Immature natural killer cell (primary cell): ENCODE measurements at places on chromosomes 12 and 14.

GRCh38 chr12:68159681-68160304 lies at the start of gene IFNG:
Gene IFNG, minus strand, starts transcription at chr12:68159740. Its CDS starts 125 bp downstream, at chr12:68159615.
- DNase-seq: peak; percentile 75

DNA sequence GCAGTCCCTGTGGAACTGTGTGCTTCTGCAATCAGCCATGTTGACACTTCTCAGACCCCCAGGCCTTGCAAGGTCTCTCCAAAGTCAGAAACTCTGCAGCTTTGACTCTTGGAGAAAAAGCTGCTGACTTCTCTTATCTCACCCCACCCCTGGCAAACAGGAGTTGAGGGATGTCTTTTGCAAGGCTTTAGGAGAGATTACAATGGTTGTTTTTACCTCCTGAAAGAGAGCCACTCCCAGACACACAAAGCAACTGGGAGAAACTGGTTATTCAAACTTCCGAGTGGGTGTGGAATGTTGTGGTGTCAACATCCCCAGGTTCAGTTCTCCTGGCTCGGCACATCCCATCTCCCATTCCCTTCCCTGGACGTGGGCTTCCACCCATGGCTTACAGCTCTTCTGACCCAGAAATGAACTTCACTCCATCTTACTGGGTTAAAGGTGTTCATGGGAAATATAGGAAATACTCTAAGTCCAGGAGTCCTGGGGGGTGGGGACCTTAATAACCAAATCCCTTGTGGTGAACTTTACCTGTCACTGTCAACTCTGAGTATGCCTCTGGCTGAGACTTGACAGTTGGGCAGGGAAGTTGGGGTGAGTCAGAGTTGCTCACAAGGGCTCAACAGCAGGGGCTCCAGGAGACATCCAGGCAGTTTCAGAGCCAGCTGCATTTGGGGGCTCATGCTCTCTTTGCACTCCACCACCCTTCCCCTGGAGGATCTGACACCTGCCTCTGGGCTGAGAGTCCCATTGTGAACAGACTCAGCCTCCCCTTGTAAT lies 41.9 kb downstream of the CCDC177 start:
- DNase-seq: no peak

GRCh38 chr12:52494518-52494917 lies 1.5 kb upstream of the KRT6A start:
- DNase-seq: no peak

DNA sequence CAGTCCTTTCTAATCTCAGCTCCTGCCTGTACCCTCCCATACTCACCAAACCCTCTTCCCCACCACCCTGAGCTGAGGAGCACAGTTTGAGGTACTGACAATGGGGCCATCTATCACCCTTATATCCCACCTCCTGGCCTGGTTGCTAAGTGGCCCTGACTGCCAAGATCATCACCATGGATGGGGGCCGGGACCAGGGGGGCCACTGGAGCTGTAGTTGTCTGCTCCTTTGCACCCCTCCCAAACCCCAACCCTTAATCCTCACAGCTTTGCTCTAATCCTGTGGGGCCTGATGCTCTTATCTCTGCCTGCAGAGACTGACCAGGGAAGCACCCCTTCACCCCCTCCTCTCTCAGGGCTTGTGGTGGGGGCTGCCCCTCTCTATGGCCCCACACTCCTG lies 395 bp upstream of the GNB3 start:
- DNase-seq: no peak

- no peak for DNase-seq
These were observed 13.5 kb upstream of the NGB start for GRCh38 chr14:77284466-77284865.

DNA sequence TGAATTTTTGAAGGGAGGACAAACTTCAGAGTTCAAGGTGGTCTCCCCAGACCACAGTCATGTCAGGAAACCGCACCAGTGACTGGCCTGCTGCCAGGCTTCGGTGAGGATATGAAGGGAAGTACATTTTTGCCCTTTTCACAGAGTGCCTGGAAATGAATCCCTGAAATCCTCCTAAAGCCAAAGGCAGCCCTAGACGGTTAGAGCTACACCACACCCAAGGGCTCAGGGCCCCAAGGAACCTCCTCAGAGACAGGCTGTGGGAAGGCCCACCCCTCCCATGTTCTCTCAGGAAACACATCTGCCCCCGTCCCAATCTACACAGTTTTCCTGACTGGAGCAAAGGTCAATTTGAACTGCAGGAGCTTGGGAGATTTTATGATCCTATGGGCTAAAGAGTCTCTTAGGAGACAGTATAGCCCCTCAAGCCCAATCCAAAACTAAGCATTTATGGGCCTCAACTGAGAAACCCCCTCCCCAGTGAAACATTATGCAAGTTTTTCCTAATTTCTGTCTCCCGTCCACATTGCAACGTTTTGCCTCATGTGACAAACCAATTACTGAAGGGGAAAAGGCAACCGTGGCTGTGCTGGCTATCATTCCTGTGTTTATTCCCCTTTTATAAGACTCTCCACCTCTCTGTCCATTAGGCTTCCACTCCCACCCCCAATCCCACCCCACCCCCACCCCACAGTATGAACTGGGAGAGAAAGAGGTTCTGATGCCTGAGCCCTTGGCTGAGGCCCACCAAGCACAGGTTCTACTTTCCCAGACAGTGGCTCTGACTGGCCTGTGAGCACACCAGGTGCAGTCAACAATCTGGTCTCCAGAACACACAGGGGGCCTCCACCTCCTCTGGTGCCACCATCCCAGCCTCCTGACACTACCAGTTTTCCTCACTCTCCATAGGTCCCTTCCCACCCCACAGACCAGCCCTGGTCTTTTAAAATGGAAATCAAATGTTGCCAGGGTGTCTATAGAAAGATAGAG lies 9.6 kb upstream of the RNASE1 start:
- no peak for DNase-seq

DNA sequence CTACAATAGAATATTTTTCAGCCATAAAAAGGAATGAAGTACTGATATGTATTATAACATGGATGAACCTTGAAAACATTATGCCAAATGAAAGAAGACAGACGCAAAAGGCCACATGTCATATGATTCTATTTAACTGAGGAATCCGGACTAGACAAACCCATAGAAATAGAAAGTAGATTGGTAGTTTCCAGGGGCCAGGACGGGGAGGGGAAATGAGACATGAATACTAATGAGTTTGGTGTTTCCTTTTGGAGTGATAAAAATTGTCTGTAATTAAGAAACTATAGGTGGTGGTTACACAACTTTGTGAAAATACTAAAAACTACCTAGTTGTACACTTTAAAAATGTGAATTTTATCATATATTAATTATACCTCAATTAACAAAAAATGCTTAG lies 247.6 kb downstream of the BCAT1 start:
- no peak for DNase-seq

GRCh38 chr14:51488569-51489220 lies 163.0 kb upstream of the FRMD6 start:
- no peak for DNase-seq

DNA sequence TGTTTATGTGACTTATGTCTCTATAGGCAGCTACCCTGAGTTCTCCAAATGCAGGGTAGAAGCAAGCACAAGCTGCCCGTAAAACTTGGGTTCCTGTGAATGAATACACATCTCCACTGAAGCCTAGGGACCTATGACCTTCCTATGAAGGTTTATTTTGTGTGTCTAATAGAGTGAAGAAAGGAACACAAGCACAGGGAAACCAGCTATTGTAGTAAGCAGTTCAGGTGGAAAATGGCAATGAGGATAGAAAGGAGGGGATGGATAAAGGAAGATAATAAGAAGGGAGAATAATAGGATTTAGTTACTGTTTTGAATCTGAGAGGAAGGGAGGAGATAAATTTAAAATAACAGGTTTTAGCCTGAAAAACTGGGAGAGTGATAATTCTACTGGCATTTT lies 2.4 kb downstream of the PFKM start:
- no peak for DNase-seq

DNA sequence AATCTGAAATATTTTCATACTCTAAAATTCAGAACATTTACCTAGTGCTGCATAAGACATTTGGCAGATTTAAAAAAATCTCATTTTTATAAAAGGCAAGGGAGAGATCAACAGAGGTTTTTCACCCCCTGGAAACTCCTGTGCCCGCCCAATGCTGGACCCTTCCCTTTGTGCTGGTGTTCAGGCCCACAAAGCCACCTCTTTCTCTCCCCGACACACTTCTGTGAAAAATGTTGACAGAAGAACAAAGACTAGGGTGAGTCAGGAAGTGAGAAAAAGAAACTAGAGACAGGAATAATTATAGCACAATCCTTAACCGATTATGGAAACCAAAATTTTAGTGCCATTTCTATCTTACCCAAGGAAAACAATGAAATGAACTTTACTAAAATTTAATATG lies 197.7 kb upstream of the STXBP6 start:
- no peak for DNase-seq

- no peak for DNase-seq
These were observed 24.4 kb downstream of the SLC8B1 start for GRCh38 chr12:113310489-113310888.
